Jurkat, Clone E6-1 (cell line): ENCODE measurements at places on chromosomes 3 and 15.

GRCh38 chr15:25849157-25849921 is 13.8 kb downstream of the ATP10A start:
- DNase-seq, result no peak

- DNase-seq, result no peak
Observed at GRCh38 chr3:112092496-112093179, 6.4 kb downstream of the C3orf52 start.

GRCh38 chr3:8663177-8664061 is 18.8 kb upstream of the SSUH2 start:
- peak; percentile 32 for DNase-seq

GRCh38 chr3:194446172-194446571 is 40.6 kb downstream of the ATP13A3 start:
- peak; percentile 35 for DNase-seq

DNA sequence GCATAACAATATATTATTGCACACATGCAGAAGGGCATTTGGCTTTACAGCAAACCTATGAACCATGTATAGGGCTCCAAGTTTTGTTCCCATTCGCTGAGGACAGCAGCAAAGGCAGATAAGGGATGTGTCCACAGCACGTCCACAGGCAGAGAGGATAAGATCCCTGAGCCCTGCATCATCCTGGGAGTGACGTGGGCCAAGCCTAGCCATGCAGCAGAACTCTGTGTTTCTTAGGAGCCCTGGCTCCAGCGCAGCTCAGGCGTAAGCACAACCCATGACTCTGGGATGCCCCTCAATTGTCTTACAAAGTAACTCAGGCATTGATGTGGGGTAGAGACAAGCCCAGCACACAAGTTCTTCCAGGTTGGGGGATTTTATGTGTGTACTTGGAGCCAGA is 194.3 kb upstream of the CTDSPL start:
- no peak for DNase-seq

- no peak for DNase-seq
Observed at GRCh38 chr3:180417241-180417640, 184.7 kb upstream of the TTC14 start.

DNA sequence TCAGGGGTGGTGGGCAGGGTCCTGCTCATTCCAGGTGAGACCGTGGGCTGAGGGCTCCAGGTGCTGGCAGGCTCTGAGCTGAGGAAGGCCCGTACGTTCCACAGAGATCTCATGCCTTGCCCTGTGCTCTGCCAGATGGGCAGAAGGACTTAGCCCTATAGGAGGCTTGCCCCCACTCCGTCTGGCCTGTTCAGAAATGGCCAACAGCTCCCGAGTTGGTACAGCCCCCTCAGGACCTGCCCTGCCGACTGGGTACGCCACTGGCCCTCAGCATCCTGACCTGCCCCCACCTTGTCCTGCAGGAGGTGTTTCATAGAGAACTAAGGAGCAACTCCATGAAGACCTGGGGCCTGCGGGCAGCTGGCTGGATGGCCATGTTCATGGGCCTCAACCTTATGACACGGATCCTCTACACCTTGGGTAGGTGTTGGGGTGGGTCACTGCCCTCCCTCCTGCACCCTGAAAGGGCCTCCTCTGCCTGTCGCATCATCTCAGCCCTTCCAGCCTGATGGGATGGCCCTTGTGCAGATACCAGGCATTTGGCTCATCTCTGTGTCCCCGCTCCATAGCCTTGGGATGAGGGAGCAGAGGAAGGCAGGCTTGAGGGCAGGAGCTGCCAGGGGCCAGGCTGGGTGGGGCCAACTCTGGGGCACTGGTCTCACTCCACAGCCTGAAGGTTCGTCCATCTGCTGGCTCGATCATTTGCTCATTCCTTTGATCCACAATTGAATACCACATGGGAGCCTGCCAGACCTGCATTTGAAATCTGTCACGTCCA is 14.2 kb downstream of the TMEM43 start:
- DNase-seq, result no peak

DNA sequence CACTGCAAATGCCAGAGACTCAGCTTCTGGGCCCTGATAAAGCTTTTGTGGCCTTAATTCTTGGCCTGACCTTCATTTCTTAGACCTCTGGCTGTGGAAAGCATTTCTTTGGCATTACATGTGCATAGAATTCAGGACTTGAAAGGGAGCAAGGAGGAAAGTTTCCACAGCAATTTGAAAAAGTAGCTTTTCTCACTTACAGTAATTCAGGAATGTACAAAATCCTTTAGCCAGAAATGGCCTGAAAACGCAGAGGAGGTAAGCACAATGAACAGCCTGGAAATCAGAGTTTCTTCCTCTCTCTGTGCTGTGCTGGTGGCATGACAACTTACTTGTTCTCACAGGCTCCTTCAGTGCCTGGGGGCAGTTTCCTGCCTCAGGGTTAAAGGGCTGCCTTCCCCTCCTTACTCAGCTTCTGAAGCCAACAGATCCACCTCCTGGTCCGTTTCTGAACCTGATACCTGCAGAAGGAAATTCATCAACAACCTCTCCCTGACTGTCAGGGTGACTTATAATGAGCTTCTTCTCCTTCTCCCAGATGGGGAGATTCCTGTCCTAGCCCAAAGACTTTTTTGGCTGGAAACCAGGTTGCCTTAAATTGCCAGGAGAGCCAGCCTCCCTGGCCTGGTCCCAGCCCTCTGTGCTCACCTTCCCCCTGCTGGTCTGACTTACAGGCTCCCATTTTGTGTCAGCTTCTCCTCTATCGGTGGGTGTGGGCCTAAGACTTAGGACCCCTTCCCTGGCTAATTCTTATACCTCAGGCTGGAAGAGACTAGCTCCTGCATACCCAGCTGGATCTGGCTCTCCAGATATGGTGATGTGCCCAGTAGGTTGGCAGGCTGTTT is 102.3 kb downstream of the MYRIP start:
- no peak for DNase-seq

DNA sequence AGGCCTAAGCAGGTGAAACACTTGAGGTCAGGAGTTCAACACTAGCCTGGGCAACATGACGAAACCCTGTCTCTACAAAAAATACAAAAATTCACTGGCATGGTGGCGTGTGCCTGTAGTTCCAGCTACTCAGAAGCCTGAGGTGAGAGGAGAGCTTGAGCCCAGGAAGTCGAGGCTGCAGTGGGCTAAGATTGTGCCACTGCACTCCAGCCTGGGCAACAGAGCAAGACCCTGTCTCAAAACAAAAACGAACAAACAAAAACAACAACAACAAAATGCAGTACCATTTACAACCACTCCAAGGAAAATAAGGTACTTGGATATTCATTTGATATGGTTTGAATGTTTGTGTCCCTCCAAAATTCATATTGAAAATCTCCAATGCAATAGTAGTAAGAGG is 15.6 kb upstream of the TRANK1 start:
- no peak for DNase-seq
